ENCODE measurements at places on chromosomes 5 and 9.

GRCh38 chr5:178131446-178131996 lies 707 bp downstream of the RMND5B start:
- DNase-seq: no peak

- no peak for DNase-seq
These were observed 13.3 kb upstream of the SPATA24 start for GRCh38 chr5:139417214-139417613.

DNA sequence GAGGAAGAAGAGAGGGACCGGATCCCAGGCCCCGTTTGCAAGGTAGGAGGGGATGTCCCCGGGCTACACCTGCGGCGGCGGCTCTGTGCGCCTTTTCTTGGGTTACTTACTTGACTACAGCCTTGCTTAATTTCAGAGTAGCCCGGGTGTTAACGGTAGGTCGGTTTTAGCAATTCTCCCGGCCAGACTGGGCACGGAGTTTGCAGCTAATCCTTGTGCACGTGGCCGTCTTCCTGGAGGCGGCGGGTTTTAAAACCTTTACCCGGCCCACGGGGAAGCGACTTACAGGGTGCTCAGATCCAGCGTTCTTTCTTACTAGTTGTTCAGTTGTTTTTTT lies 313 bp downstream of the BRIX1 start:
- DNase-seq: peak; percentile 25

GRCh38 chr5:135106610-135107471 lies 72.8 kb upstream of the PITX1 start:
- DNase-seq: peak; percentile 23

DNA sequence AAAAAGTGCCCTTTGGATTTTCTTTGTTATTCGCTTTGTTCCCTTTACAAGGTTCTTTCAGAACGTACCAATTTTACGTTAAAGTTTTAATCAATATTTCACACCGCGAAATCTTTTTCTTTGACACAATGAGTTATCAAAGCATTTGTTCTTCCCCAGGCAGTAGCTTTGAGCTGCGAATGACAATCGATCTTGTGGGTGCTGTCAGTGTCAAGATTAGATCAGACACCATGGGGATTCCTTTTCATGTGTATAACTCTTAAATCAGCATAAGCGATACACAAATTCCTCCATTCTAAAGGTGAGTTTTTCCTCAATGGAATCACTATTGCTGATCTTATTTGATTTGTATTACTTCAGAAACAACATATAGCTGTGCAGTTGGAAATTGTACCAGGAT lies 145.5 kb downstream of the ST8SIA4 start:
- DNase-seq: no peak

DNA sequence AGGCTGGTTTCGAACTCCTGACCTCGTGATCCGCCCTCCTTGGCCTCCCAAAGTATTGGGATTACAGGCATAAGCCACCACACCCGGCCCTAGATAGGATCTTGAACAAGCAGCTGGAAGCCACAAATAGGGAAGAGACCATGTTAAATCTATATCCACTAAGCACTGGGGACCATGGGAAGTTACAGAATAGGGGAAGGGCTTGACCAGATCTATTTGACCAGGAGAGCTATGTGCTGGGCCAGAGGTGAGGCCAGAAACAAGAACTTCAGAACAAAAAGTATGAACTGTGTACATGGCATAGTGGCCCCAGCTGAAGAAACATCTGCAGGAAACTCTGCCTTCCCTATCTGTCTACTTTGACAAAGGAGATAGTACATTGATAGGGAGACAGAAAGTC lies 10.8 kb downstream of the KLF4 start:
- peak; percentile 47 for DNase-seq
